ENCODE measurements at places on chromosomes 5 and 9. TPM values are rescaled to one million over a fixed set of nuclear protein-coding genes. Genes with fewer than 3 reads are reported as not detected.

Gene ALDH1A1
- total RNA-seq: 353 TPM

Gene FOXI1
- not detected for total RNA-seq

Gene FAM78A
- 3.0 TPM for total RNA-seq

Gene FAM200C
- 9.6 TPM for total RNA-seq

Gene LCP2
- 12.2 TPM for total RNA-seq

Gene PRR16
- 5.9 TPM for total RNA-seq

Gene TMC1
- under 0.01 TPM for total RNA-seq

DNA sequence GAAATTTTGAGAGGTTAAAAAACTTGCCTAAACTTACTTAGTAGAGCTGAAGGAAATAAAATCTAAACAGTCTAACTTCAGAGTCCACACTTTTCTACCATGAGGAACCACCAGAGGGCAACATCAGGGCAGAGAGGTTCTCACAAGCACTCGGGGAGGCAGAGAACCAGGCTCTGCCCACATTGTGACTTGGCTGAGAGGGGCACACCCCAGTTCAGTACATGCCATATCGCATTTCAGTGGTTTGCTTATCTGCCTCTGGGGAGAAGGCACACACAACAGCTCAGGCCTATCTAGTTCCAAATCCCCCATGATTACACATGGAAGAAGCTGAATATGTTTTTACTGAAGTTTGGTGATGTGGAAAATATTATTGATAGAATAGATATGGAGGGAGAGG lies 49.2 kb downstream of the EQTN start:
- no peak for DNase-seq

DNA sequence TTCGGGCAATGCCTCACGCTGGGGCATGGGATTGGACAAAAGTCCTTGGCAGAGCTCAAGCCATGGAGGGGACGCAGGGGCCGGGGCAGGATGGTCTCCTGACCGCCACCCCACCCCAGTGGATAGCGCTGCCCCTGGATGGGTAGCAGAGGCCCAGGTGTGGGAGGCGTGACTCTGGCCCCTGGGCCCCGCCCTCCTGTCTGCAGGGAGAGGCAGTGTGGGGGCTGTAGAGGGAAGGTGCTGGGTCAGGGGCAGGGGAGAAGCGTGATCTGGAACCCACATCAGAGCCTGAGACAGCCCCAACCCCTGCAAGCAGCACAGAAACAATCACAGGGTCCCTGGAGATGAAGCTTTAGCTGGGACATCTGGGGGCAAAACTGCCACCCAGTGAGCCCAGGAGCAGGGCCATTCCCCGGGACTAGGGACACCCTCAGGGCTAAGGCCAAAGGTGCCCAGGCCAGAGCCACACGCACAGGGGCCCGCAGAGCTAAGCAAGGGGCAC lies 36.2 kb downstream of the NACC2 start:
- DNase-seq: peak; percentile 56

- DNase-seq: no peak
Measured at GRCh38 chr5:158060212-158060611, 201.3 kb upstream of the CLINT1 start.

DNA sequence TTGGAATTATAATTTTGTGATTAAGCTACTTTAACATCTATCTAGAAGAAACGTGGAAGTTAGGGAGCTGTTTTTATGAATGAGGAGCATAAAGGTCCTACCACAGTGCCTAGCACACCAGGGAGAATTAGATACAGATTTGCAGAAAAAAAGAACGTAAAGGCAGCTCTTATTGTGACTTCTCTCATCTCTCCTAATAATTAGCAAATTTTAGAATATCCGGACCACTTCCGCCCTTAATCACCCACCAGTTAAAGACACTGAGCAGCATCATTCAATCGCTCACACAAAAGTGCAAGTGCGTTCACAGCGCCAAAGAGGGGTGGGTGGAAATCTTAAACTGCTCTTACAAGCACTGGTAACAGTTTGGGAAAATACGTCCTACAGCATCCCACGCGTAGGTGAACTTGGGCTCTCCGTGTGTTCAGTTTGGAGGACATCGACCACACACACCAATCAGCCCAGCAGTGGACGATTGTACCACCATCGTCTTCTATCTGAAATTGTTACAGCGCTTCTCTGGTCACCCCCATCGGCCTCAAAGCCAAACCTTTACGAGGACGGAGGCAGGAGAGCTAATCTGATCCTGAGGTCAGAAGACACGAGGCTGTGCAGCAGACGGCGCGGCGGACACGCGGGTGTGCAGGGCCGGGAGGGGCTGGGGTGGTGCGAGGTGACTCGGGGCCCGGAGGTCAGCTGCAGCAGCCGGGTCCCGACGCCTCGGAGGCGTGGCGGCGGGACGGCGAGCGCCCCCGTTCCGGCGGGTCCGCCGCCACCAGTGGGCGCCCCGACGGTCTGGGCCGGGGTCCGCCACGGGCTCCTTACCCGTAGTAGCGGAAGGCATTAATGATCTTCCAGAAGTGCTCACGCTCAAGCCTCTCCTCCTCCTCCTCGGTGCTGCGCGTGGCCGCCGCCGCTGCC lies 646 bp downstream of the CARNMT1 start:
- peak; percentile 86 for DNase-seq

GRCh38 chr5:135508496-135509005 lies 27.2 kb downstream of the NEUROG1 start:
- DNase-seq: no peak

GRCh38 chr9:1044643-1045042 lies 5.5 kb upstream of the DMRT2 start:
- DNase-seq: no peak

GRCh38 chr5:3351581-3352442 lies 243.8 kb upstream of the IRX1 start:
- peak; percentile 37 for DNase-seq

- DNase-seq: peak; percentile 88
Measured at GRCh38 chr5:1053391-1054017, 44.9 kb downstream of the NKD2 start.

- DNase-seq: no peak
Measured at GRCh38 chr5:135814316-135814715, 20.1 kb upstream of the SLC25A48 start.
